Stimulated activated CD4-positive, alpha-beta T cell treated with anti-CD3 and anti-CD28 coated beads, Interleukin-4, amount 100 ng/mL, for 1 hour (primary cell): ENCODE measurements at places on chromosomes 5 and 9.

DNA sequence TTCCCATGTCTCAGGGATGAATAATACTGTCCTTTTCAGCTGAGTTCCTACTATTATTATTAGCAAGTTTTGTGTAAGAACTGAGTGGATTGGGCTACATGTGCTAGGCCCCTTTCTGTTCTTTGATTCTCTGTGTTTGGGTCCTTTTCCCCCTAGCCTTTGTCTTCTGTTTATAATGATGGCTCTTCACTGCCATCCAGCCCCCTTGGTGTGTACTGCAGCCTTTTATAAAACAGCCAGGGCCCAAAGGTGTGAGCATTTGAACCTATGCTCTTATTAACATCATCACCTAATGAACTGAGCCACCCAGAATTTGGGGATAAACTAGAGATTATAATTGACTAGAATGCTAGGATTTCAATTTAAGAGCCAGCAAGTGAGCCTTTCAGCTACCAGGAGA is 52.6 kb downstream of the PLAC8L1 start:
- no peak for DNase-seq

DNA sequence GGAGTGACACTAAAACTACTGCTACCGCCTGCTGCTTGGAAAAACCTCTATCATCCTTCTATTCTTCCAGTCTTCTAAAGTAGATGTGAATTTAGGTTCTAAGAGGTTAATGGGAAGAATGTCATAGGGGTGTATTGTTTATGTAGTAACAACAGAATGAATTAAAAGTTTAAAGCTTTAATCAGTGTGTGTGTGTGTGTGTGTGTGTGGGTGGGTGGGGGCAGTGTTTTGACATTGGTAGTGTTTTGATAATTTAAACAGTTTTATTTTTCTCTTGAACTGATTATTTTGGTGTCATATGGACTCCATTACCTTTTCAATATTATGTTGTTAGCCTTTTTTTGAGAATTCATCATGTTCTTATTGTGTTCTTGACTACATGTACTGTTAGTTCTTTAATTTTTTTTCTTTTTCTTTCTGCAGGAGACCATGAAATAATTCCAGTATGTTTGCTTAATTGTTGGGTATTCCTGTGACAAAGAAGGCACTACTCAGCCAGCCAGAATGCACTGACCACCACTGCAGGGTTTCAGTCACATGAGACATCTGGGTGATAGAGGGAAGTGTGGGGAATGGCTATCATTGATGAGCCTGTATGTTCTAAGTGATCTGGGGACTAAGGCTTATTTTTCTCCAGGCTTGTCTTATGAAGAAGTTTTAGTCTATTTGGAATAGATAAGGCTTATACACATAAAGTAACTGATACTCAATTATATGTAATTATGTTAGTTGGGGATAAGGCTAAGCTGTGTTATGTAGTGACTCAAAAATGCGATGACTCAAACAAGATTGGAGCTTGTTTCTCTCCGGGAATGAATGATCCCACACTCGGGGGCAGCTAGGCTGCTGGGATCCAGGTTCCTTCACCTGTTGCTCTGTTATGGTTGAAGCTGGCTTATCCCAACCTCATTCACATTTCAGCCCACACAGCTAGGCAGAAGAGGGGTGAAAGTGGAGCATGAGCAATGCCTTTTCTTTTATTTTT is 50.2 kb upstream of the ACTBL2 start:
- DNase-seq = no peak

- DNase-seq = no peak
Observed at GRCh38 chr5:52356311-52356918, 431.3 kb upstream of the ITGA1 start.

DNA sequence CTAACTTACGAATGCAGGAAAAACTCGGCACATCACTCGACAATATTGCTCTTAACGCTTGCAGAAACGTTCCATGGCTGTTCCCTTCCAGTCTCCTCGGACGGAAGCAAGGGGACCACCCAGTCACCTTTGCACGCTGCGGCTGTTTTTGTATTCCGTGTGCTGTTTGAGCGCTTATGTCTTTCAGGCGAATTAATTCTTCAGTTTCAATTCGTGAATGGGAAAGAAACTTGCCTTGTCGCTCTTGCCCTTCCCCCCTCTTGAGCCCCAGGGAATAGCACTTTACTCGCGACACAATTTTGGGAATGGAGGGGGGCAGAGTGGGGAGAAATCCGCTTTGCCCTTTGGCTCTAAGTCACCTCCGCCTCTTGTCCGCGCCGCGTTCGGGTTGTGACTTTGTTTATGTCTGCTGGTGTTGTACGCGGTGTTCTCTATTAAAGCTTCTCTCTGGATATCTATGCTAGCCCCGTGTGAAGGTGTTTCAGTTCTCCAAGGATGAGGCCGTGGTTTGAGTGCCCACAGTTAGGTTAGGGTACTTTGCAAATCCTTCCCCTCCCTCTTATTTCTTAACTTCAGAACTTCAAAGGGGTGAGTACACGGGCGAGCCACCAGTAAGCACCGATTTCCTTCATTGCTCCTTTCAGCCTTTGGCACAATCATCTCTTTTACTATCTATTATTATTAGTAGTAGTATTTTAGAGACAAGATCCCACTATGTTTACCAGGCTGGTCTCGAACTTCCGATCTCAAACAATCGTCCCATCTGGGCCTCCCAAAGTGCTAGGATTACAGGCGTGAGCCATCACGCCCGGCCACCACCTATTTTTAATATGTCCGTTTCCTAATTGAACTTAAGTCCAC is 2.7 kb downstream of the FOXB2 start:
- DNase-seq = no peak

GRCh38 chr9:113807173-113808061 is 68.7 kb upstream of the ZNF618 start:
- peak; percentile 14 for DNase-seq

GRCh38 chr5:140024928-140025327 is 18.2 kb downstream of the NRG2 start:
- DNase-seq = no peak

DNA sequence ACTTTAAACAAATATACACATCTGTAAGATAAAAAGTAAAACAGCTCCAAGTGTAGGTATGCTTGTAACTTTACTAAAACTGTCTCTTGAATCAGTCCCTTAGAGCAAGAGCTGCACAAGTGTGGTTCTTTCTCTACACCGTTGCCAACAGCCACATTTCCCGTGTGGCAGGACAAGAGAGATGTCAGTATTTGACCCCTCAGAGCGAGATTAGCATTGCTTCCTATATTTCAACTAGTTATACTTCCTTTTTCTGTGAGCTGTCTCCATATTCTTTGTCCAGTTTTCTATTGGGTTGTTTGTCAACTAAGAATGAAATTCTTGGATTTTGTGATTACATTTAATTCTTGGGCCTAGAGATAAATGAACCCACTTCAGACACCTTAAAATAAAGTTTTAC is 8.0 kb downstream of the PLIN2 start:
- no peak for DNase-seq

DNA sequence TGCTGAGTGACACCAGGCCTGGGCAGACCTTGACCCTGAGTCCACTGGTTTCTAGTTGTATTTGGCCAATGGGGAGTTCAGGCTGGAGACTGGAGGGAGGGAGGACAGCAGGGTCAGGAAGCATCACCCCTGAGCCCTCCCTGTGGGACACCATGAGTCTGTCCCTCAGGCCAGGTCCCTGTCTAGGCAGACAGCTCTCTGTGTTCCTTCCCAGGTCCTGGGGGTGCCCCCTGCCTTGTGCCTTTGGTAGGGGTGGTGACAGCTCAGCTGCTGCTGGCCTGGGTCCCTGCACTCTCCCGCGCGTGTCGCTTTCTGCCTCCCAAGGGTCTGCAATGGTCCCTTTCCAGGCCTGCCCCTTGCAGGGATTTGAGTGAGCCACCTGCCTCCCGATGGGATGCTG is 125.5 kb downstream of the OLFM1 start:
- no peak for DNase-seq

DNA sequence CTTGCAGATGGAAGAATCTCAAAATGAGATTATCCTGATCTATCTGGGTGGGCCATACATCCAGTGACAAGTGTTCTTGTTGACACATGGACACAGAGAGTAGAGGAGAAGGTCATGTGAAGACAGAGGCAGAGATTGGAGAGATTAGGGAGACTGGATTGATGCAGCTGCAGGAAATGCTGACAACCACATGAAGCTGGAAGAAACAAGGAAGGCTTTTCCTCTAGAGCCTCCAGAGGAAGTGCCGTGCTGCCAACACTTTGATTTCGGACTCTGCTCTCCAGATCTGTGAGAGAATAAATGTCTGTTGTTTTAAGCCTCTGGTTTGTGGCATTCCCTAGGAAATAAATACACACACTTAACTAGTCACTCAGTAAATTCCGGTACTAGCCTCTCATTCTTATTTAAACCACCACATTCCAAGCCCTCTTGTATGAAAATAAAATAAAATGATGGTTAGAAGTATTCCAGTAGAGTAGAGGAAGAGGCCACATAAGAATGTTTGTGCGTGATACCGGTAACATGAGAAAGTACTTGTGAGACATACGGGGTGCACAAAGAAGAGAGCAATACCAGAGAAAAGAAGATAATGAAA is 110.9 kb upstream of the DMAC1 start:
- no peak for DNase-seq

DNA sequence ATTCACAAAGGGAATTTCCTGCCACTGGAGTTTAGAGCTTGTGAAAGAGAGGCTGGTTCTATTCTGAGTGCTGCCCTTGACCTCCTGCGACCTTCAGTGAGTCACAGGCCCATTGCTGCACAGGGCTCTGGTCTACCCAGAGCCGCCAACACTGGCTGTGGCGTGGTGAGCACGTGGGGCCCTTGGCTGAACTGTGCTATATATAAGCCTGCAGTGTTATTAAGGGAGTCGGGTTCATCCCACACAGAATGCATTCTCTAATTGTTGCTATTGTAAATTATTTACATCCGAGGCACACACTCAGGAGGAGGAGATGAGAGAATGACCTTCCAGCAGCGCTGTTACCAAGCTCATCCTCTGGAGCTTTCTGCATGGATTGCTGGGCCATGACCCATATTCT is 47.1 kb downstream of the BRINP1 start:
- no peak for DNase-seq

DNA sequence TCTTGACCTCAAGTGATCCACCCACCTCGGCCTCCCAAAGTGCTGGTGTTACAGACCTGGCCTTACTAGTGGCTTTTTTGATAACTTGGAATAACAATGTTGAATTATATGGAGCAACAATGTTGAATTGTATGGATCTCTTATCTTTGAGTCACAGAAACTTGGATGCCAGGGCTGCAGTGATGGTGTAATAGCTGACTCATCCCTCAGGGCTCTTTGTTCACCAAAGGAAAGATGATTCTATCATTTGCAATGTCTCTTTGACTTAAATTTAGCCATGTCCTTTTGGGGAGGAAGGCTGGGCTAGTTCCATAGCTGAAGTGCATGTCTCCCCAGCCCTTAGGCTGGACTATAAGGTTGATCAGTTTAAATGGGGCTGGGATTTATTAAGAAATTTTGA is 172.3 kb downstream of the PDZD2 start:
- DNase-seq = no peak

DNA sequence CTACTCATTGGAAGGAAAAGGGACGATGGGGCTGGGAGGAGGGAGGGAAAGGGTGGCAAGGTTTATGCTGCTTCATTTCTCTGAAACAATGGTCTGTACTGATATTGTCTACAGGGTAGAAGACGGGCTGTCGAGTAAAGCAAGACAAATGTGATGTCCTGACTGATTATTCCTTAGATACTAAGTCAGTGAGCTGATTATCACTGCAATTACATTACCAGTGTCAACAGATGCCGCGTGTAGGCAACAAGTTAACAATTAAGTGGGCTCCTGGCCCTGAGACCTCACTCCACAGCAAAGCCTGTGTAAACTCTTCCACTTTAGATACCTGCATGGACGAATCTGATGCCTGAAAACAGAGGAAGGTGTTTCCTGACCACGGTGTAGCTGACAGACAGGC is 602.8 kb downstream of the IRX1 start:
- no peak for DNase-seq

GRCh38 chr5:171445644-171446516 is 26.4 kb downstream of the FGF18 start:
- no peak for DNase-seq

DNA sequence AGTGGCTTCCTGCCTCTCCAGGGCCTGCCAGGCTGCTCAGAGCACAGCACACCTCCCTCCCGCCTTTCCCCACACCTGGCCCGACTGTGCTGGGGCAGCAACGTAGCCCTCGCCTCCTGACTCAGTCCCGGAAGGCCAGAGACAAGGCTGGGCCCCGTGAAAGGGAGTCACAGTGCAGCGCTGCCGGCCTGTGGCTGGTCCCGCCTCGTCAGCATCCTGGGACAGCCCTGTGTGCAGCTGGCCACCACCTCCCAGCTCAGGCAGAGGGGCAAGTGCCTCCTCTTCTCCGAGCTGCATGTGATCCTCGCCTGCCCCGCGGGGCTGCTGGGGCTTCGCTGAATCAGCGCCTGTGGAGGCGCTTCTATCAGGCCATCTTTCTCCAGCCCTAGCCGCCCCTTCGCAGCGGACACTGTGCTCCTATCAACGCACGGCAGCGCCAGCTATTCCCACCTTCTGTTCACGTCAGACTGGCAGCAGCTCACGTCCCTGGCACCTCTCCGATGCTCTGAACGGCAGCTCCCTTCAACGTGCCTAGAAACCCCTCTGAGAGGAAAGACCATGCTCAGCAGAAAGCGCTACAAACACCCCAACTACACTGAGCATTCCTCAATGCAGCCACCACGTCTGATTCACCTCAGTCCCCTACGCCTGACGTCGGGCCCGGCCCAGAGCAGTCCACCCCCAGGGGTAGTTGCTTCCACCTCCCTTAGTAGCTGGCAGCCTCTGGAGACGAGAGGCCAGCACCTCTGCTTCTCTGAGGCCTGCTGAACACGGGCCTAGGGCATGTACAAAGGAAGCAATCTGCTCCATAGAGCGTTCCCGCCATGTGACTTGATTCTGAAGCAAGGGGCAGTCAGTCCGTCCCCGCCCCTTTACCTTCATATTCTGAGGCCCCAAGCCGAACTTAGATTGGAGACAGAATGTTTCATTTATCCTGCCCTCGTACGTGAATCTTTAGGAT is 78.8 kb downstream of the GPR21 start:
- DNase-seq = no peak
